ENCODE measurements at places on chromosomes 6 and 20. TPM values are rescaled to one million over a fixed set of nuclear protein-coding genes. Genes with fewer than 3 reads are reported as not detected.

SNX21 gene
- 4.9 TPM for polyA plus RNA-seq

OR2H1 gene
- polyA plus RNA-seq, result not detected

HLA-DRA gene
- not detected for polyA plus RNA-seq

PIGT gene
- 62.0 TPM for polyA plus RNA-seq

METTL24 gene
- not detected for polyA plus RNA-seq

RAET1E gene
- 3.3 TPM for polyA plus RNA-seq

SPATS1 gene
- polyA plus RNA-seq, result not detected

CLPSL2 gene
- not detected for polyA plus RNA-seq

CRISP3 gene
- polyA plus RNA-seq, result not detected

BTBD9 gene
- polyA plus RNA-seq, result 2.3 TPM

GHRH gene
- polyA plus RNA-seq, result not detected

HNF4A gene
- polyA plus RNA-seq, result 25.9 TPM

GABRR2 gene
- polyA plus RNA-seq, result 0.21 TPM

FLRT3 gene
- polyA plus RNA-seq, result 3.8 TPM

RHAG gene
- not detected for polyA plus RNA-seq

GGTLC1 gene
- polyA plus RNA-seq, result not detected

KIFC1 gene
- 33.7 TPM for polyA plus RNA-seq

MTFR2 gene
- 11.8 TPM for polyA plus RNA-seq

DDR1 gene
- 43.5 TPM for polyA plus RNA-seq

NHLRC1 gene
- 2.7 TPM for polyA plus RNA-seq

KCNG1 gene
- polyA plus RNA-seq, result 12.3 TPM

HUS1B gene
- 0.09 TPM for polyA plus RNA-seq

NRN1 gene
- polyA plus RNA-seq, result 0.35 TPM

PGC gene
- polyA plus RNA-seq, result not detected

MLIP gene
- not detected for polyA plus RNA-seq
